ENCODE measurements at places on chromosomes 12 and 14. TPM values are rescaled to one million over a fixed set of nuclear protein-coding genes. Genes with fewer than 3 reads are reported as not detected.

GRCh38 chr12:19801941-19802340 is 362.6 kb downstream of the AEBP2 start:
- no peak for DNase-seq

DNA sequence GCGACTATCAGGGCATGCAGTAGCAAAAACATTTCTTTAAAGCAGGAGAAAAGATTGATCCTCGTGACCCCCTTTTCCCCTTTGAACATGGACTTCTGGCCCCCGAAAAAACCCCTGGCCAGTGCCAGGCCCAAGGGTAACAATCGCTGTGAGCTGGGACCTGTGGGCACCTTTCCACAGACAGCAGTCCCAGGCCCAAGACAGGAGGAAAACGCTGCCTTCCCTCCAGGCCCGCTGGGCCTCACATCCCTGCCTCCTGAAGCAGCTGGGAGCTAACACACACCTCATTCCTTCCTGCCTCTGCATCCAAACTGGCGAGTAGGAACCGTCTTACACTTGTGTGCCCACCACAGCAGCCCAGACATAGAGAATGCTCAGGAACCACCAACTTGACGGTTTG is 1.2 kb downstream of the VWF start:
- no peak for DNase-seq

DNA sequence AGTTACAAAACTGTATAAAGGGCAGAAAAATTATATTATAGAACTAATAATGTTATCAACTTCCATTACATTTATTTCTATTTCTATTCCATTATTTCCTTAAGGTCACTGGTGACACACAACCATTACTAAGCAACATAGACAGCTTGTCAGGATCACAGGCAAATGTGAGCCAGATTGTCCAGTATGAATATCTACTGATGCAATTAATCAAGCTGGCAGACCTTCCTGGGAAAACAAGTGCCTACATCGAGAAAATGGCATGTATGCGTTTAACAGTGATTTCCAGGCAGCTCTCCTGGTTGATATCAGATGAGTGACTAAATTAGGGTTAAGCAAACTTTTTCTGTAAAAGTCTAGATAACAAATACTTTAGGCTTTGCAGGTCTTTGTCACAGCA is 36.9 kb upstream of the TSPAN8 start:
- DNase-seq, result no peak

DNA sequence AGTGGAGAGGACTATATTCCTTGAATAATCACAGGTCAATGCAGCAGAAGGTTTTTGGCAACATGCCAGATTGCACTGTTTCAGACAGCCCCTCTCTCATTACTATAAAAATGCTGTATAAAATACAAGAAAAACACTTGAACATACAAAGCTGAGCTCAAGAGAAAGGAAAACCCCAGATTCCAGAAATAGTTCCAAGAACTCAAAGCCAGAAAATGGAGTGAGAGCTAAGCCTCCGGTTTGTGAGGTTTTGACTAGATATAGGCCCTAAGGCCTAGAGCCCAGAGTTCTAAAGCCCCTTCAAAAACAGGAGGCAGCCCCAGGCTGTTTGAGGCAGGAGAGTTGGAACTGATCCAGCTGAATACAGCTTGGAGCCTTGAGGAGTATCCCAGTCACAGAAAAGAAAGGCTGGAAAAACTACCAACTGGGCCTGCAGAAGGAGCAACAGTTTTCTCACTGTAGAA is 29.4 kb upstream of the ACTN1 start:
- no peak for DNase-seq

DNA sequence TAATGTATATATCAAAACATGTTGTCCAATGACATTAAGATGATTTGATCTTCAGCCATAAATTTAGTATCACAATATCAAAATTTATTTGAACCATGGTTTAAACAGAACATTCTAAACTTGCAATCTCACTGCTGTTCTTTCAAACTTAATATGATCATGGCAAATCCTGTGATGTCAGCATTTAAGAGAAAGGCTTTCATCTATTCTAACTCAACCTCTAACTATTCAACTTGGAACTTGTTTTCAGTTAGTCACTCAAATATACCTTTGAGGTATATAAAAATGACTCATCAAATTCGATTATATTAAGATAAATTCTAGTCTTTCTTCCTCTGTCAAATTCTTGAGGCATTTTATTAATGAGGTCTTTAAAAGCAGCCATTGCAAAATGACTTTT is 747.0 kb upstream of the FLRT2 start:
- DNase-seq, result no peak

Gene PNP
- 221 TPM for total RNA-seq

Gene TUNAR
- total RNA-seq, result not detected

All from activated T-cell treated with anti-CD3 and anti-CD28 coated beads, Interleukin-2, amount 50 U/mL, for 4 hours (primary cell).